ENCODE measurements at places on chromosomes 1 and 21. TPM values are rescaled to one million over a fixed set of nuclear protein-coding genes. Genes with fewer than 3 reads are reported as not detected.

GRCh38 chr1:72281144-72281543 is 1.2 kb downstream of the NEGR1 start:
- H3K4me3 ChIP-seq = no peak overlapping the region
- peaks cover 11% of the 10 kb centered on the region for H3K27me3 ChIP-seq
- peaks cover 26% of the 10 kb centered on the region for H3K4me1 ChIP-seq
- no peaks in the 10 kb centered on the region for H3K36me3 ChIP-seq

- H3K27ac ChIP-seq = no peak overlapping the region
- H3K4me3 ChIP-seq = no peak overlapping the region
- DNase-seq = no peak
- H3K4me1 ChIP-seq = no peaks in the 10 kb centered on the region
Observed at GRCh38 chr1:3919706-3920105, 19.6 kb upstream of the C1orf174 start.

FYB2 gene
- not detected for total RNA-seq

DNA sequence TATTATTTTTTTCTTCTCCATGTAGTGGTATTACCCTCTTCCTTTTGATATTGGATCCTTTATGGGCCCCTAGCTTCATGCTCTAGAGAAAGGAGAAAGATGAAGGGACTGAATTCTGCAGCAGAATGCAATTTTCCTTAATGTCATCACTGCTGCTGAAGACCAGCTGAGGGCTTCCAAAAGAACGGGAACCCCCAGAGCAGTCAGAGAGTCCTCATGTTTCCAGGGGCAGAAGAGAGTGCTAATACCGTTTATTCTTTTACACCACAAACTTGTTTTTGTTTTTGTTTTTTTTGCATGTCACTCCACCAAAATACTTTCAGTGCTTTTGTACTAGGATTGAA is 21.1 kb upstream of the TBX15 start:
- peaks cover 3% of the 10 kb centered on the region for H3K27me3 ChIP-seq
- peaks cover 18% of the 10 kb centered on the region for H3K4me1 ChIP-seq
- no peak overlapping the region for H3K4me3 ChIP-seq
- H3K27ac ChIP-seq = no peak overlapping the region
- H3K36me3 ChIP-seq = no peaks in the 10 kb centered on the region

DNA sequence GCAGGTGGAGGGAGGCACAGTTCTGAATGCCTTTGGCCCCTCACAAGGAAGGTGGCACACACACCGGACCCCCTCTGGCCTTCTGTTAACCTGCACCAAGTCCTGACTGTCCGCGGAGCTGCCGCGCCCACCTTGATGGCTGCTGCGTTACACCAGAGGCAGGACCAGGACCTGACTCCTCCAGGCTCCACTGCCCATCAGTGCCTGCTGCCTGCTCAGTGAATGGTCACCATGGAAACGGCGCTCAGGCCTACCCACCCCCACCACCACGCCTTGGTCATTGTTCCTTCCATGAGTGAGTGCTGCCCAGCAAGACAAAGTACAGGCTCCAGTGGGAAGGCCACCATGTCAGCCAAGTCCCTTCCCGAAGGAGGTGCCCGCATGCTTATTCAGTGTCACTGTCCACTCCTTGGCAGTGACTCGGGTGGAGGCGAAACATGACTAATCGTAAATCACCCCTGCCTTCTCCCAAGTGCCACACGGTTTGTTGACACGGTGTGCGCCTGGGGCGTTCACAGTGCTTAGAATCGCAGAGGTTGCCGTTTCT is 57.3 kb downstream of the SLC37A1 start:
- H3K4me1 ChIP-seq = no peaks in the 10 kb centered on the region
- DNase-seq = no peak
- H3K4me3 ChIP-seq = no peak overlapping the region
- peaks cover 96% of the 10 kb centered on the region for H3K36me3 ChIP-seq

DNA sequence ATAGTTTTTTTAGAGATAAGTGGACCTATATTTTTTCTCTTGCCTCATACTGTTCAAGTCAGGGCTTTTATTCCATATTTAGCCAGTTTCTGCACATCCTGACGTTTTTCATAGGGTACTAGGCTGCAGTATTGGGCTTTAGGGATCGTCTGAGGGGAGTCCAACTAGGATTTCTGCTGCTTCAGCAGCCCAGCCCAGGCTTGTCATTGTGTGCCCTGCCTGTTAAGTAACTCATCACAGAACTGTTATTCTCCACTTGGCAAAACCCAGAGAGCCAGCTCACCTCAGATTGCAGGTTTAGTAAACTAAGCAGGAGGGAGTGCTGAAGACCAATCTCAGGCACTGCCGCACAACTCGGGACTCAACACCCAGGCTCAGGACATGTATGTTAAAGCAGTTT is 2.8 kb downstream of the GALNT2 start:
- peaks cover 18% of the 10 kb centered on the region for H3K4me1 ChIP-seq
- no peak for DNase-seq
- no peak overlapping the region for H3K27ac ChIP-seq
- H3K36me3 ChIP-seq = peaks cover 3% of the 10 kb centered on the region
- H3K4me3 ChIP-seq = no peak overlapping the region
- no peaks in the 10 kb centered on the region for H3K27me3 ChIP-seq

SLAMF9 gene
- not detected for total RNA-seq

DNA sequence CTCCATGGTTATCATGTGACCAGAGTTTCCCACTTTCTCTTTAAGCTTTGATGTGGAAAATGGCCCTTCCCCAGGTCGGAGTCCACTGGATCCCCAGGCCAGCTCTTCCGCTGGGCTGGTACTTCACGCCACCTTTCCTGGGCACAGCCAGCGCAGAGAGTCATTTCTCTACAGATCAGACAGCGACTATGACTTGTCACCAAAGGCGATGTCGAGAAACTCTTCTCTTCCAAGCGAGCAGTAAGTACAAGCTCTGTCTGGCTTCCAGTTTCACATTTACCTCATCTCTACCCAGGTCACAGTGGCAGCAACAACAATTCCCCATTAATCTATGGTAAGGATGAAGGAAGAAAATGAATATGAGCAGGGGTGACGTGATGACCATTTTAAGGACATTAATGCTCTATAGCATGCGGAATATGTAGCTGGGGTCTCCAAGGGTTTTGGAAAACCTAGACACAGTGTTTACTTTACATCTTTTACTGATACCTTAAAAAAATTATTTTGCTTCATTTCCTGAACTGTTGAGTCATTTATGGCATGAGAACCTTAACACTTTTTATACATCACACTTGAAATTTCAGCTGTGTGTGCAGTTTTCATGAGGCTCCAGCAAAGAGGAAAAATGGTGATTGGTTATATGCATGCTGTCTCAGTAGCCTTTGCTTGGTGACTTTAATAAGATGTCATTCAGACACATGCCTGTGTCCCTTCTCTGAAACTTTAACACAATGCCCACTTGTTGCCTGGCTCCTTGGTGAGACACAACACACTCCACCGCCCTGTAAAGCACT is 286.3 kb upstream of the SGIP1 start:
- H3K27ac ChIP-seq = no peak overlapping the region
- H3K36me3 ChIP-seq = no peaks in the 10 kb centered on the region
- H3K27me3 ChIP-seq = no peaks in the 10 kb centered on the region

DNA sequence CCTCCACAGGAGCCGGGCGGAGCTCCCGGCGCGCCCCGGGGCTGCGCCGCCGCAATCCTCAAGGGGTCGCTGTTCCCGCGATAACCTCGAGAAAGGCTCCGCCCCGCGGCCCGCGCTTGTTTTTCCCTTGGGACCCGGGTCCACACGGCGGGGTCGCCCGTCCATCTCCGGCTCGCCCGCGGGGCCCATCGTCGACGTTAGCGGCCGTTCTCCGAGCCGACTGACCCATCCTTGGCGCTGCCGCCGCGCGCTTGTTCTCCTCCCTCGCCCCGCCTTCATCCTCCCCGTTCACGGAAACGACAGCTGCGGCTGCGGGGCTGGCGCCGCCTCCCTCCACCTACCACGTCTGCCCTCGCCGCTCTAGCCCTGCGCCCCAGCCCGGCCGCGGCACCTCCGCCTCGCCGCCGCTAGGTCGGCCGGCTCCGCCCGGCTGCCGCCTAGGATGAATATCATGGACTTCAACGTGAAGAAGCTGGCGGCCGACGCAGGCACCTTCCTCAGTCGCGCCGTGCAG is at the start of gene SH3GLB1:
Gene SH3GLB1 (plus strand): TSS at position 119 of the 514 bp plus-strand sequence. CDS start 324 bp downstream, at position 443.
- DNase-seq = peak; percentile 97
- no peaks in the 10 kb centered on the region for H3K27me3 ChIP-seq
- peak within 1 kb of the TSS; percentile 79 for H3K4me3 ChIP-seq
- peaks cover 24% of the 10 kb centered on the region for H3K4me1 ChIP-seq
- no peaks in the 10 kb centered on the region for H3K36me3 ChIP-seq

GPR3 gene
- total RNA-seq = not detected

DNA sequence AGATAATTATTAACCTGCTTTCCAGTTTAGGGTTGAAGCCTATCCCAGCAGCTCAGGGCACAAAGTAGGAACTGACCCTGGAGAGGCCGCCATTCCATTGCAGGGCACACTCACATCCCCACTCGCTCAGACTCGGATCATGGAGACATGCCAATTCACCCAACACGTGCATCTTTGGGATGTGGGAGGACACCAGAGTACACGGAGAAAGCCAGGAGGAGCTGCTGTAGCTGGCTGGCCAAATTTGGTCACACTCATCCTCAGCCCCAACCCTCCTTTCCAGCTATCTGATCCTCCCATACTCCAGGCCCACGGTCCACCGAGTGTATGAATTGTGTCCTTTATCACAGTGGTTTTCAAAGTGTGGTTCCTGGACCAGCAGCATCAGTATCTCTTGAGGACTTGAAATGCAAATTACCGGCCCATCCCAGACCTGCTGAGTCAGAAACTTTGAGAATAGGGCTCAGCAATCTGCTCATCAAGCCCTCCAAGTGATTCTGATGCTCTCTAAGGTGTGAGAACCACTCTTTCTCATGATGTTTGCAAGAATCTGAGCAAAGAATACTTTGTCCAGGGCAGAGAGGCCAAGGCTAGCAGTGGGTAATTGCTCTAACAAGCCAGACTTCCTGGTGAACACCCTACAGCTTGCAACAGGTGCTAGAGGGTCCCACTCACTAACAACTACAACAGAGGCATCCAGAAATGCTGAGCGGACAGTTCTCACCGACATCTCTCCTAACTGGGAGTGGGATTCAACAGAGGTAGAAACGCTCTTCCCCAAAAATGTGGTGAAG is 26.3 kb downstream of the IER5 start:
- H3K36me3 ChIP-seq = no peaks in the 10 kb centered on the region
- H3K4me3 ChIP-seq = no peak overlapping the region
- DNase-seq = no peak
- peaks cover 27% of the 10 kb centered on the region for H3K4me1 ChIP-seq

Measured in B cell (primary cell).